ENCODE measurements at places on chromosomes 7 and 10. TPM values are rescaled to one million over a fixed set of nuclear protein-coding genes. Genes with fewer than 3 reads are reported as not detected.

HNRNPH3 gene
- 87.4 TPM for total RNA-seq

CDCA7L gene
- total RNA-seq: 202 TPM

NEUROD6 gene
- not detected for total RNA-seq

FAM221A gene
- 29.9 TPM for total RNA-seq

LEP gene
- total RNA-seq: not detected

GRCh38 chr10:132675031-132675740 lies 110.8 kb downstream of the NKX6-2 start:
- no peak overlapping the region for H3K4me3 ChIP-seq
- H3K27me3 ChIP-seq: no peaks in the 10 kb centered on the region
- no peaks in the 10 kb centered on the region for H3K36me3 ChIP-seq
- H3K4me1 ChIP-seq: no peaks in the 10 kb centered on the region

GRCh38 chr7:46848944-46849343 lies 733.0 kb downstream of the TNS3 start:
- DNase-seq: no peak
- no peak overlapping the region for H3K4me3 ChIP-seq
- no peaks in the 10 kb centered on the region for H3K36me3 ChIP-seq
- no peaks in the 10 kb centered on the region for H3K27me3 ChIP-seq
- no peaks in the 10 kb centered on the region for H3K4me1 ChIP-seq

- no peaks in the 10 kb centered on the region for H3K36me3 ChIP-seq
- no peaks in the 10 kb centered on the region for H3K27me3 ChIP-seq
- no peak overlapping the region for H3K27ac ChIP-seq
- no peaks in the 10 kb centered on the region for H3K4me1 ChIP-seq
- DNase-seq: no peak
- H3K4me3 ChIP-seq: no peak overlapping the region
Observed at GRCh38 chr10:23013581-23014335, 81.6 kb upstream of the MSRB2 start.

DNA sequence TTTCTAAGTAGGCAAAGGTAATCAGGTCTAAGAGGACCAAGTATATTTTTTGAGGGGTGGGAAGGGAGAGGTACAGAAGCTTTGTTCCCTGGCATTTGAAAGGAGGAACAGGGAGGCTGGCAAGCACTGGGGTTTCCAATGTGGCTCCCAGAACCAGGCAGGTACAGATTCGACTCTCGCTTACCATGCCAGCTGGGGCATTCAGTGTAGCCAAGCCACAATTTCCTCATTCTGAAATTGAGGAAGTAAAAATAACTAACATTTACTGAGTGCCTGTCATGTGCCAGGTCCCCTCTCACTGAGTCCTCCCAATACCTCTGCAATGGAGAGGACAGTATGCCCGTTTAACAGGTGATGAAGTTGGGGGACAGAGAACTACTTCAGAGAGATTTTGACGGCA lies 45.9 kb upstream of the BET1 start:
- H3K36me3 ChIP-seq: no peaks in the 10 kb centered on the region
- no peaks in the 10 kb centered on the region for H3K27me3 ChIP-seq
- no peak overlapping the region for H3K4me3 ChIP-seq
- peaks cover 35% of the 10 kb centered on the region for H3K4me1 ChIP-seq

DNA sequence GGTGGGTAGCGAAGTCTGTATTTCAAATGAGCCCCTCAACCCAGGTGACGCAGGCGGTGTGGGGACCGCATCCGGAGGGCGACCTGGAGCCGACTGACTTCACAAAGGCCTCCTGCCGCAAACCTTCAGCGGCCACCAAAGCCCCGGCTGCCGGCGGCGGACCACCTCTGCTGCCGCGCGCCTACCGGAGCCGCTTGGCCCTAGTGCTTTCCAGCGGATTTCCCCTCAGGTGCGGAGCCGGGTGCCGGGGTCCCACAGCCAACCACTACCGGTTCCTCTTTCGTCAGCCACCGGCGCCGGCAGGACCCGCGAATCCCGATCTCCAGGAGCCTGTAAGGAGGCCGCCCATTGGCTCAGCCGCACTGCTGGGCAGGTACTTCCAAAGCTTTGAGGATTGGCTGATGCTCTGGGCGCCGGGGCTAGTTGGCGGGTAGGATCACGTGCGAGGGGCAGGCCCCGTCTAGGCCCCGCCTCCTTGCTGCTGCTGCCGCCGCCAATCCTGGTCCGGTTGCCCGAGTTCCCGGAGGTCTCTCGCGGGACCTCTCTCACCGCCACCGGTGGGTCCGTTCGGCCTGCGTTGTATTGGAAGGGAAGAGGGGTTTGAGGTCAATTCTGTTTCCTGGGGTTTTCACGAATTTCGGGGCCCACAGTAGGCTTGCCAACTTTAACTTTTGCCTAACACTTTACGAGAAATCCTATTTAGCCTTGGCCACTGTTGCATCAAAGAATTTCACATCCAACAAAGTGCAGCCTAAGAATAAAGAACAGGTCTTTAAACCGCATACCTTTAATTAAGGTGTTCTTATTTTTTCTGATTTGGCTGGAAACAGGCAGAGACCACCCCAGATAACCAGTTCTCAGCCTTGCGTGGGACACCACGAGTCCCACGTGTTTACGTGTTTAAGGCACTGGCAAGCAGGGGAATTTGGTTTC lies at the start of gene GSTO2:
TSS of gene GSTO2 (plus strand) at position 472 of the 933 bp plus-strand sequence. CDS start 5,732 bp downstream, outside the sequence.
- DNase-seq: peak; percentile 100
- peaks cover 5% of the 10 kb centered on the region for H3K4me1 ChIP-seq
- H3K4me3 ChIP-seq: peak within 1 kb of the TSS; percentile 86
- peaks cover 7% of the 10 kb centered on the region for H3K36me3 ChIP-seq

DNA sequence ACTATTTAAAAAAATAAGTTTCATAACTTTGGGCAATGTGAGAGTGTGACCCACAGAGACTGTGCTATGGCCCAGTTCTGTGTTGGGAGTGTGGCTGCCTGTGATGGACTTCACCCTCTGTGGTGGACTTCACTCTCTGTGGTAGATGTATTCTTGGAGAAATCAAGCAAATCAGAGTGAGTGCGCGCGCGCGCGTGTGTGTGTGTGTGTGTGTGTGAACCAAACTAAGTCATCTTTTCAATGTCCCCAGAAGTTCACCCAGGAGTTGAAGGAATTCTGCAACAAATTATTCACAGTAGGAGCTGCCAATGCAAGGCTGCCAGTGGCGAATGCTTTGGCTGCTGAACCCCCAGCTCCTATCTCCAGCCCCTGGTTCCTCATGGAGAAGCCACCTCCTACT lies 184.5 kb downstream of the ADAM12 start:
- no peak overlapping the region for H3K27ac ChIP-seq
- H3K4me1 ChIP-seq: no peaks in the 10 kb centered on the region
- DNase-seq: no peak

GRCh38 chr10:44971434-44971833 lies 7.2 kb downstream of the DEPP1 start:
- H3K36me3 ChIP-seq: no peaks in the 10 kb centered on the region
- H3K4me3 ChIP-seq: no peak overlapping the region
- peaks cover 31% of the 10 kb centered on the region for H3K4me1 ChIP-seq
- H3K27ac ChIP-seq: no peak overlapping the region
- no peaks in the 10 kb centered on the region for H3K27me3 ChIP-seq

- no peak overlapping the region for H3K4me3 ChIP-seq
- H3K36me3 ChIP-seq: no peaks in the 10 kb centered on the region
- H3K4me1 ChIP-seq: no peaks in the 10 kb centered on the region
- no peak for DNase-seq
Observed at GRCh38 chr10:49292565-49293207, 6.3 kb upstream of the C10orf71 start.
